ENCODE measurements at places on chromosomes 1 and 21.

DNA sequence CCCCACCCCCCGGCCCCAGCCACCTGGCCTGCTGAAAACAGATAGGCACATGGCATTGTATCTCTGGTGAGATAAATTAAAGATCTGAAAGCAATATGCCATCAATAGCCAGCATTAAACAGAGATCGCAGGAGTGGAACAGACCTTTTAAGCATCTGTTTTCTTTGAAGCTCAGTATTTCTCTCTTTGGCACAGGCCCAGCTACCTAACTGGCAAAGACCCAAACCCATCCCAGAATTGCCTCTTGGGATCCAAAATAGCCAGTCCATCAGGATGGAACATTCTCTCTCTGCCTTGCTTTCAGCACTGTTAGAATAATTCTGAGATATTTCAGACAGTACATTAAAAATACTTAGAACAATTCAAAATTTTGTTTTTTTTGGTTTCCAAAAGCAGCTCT, 46.0 kb downstream of the KCNJ6 start:
- DNase-seq = no peak

- DNase-seq = no peak
These were observed 33.7 kb upstream of the KIRREL1 start for GRCh38 chr1:157959750-157960149.

DNA sequence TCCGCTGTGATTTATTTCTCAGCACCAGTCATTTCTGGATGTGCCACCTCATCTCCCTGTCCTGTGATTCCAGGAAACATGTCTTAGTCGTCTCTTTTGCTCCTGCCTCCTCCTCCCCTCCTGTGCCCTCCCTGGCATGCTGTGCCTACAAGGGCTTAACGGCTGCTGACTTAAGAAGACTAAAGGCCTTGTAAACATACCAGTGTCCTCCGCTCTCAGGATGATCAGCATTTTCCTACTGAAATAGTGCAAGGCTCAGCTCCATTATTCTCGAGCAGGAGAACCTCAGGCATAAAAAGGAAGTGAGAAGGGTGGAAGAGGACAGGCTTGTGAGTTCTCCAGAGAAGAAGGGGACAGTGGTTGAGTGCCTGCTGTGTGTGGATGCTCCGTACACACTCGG, 61.6 kb upstream of the RUNX3 start:
- no peak for DNase-seq

- DNase-seq = no peak
These were observed 70.5 kb upstream of the APOBEC4 start for GRCh38 chr1:183723571-183723970.

DNA sequence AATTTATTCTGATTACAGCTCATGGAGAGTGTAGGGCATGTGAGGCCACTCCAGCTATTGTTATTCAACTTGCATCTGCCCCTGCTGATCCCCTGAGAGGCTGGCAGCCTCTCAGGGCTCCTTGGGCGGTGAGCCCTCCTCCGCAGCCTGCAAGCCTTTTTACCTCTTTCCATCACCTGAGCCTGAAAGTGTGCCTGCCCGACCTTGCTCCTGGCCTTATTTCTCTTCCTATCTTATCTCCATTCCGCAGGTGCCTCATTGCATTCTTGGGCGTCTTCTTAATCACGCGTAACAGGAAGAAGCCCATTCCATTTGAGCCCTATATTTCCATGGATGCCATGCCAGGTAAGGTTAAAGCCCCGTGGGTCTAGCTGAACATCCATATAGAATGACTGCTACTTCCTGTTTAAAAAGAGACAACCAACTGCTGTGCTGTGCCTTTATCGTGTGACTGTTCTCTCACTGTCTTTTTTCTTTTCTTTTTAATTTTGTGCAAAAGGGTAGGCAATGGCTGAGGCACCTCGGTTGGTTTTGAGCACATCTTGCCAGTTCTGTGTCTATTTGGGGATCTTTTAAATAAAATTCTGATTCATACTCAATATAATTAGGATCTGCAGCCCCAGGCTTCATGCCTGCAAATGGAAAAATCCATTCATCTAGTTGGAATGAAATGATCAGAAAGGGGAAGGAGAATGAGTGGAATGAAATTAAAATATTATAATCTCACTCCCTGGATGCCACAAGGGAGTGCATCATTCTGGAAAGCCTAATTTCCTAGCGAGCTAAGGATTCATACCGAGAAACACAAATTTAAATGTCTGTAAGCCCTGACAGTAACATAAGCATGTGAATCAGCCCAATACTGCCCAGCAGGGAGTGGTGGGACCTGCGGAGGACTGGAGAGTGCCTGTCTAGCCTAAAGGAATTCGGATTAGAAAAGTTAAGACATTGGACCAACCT, 38.6 kb upstream of the RCAN3 start:
- no peak for DNase-seq

DNA sequence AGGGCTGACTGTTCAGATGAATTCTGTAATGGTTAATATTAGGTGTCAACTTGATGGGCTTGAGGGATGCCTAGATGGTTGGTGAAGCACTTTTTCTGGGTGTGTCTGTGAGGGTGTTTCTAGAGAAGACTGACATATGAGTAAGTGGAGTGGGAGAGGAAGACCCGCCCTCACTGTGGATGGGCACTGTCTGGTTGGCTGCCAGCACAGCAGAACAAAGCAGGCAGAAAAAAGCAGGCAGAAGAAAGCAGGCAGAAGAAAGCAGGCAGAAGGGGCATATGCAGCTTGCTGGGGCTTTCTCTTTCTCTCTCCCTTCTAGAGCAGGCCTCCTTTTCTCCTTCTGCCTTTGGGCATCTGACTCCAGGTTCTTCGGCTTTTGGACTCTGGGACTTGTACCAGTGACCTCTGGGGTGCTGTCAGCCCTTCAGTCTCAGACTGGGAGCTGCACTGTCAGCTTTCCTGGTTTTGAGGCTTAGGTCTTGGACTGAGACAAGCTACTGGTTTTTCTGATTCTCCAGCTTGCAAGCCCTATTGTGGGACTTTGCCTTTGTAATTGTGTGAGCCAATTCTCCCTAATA, 42.9 kb upstream of the CD2 start:
- no peak for DNase-seq

DNA sequence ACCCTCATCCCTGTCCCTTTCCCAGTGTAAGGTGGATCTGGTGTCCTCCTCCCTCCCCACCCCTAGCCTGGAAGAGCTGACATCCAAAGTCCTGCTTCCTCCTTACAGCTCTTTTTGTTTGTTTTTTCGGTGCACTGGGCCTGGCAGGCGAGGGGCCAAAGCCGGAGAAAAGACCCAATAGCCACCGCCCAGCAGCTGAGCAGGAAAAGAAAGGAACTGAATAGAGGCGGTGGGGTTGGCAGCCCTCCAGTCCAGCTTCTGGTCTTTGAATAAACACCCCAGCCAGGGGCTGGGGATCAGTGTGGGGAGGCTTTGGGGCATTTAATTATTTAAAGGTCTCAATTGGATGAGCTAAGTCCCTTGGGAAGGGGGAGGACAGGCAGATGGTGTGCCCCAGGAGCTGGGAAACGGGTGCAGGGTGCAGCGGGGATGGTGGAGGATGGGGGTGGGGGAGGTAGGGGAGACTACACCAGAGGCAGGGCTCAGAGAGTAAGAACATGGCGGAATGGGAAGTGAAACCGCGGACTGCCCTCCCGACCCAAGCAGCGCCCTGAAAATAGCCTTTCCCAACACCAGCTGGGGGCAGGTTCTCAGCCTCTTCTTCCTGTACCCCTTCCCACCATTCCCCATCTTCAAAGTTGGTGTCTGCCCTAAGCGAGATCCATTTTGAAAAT, 20.2 kb downstream of the BTG2 start:
- no peak for DNase-seq

- DNase-seq = no peak
These were observed 5.5 kb downstream of the CTNNBIP1 start for GRCh38 chr1:9904596-9904995.

DNA sequence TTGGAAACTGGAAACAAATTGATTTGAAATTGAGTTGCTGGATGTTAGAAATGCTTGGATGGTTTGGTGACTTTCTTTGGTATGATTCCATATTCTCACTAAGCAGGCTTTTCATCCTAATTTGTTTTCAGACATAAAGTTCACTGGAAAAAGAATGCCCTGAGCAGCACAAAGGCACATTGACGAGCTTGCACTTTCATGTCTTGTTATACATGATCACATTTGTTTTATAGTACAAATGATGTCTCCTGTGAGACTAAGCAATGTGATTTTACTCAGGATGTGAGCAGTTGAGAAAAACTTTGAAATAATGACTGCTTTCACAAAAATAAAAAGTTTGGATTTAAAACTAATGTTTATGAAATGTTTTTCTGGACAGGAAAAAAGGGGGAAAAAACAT, 63.6 kb downstream of the KCNT2 start:
- DNase-seq = no peak

DNA sequence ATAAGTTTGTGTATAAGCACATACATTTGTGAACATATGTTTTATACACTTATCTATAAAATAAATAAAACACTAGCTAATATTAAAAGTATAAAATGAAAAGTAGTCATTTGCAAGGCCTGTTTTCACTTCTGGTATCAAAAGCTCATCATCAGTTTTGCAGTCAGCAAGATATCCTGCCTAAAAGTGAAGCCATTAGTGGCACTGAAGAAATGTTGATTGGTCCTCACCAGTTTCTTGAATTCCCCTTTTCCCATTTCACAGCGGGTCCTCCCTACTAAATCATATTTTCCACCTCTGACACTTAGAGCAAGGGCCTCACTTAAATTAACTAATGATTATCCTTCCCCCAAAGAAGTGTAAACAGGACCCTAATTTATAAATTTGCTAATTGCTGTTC, 6.7 kb downstream of the TBX15 start:
- no peak for DNase-seq

DNA sequence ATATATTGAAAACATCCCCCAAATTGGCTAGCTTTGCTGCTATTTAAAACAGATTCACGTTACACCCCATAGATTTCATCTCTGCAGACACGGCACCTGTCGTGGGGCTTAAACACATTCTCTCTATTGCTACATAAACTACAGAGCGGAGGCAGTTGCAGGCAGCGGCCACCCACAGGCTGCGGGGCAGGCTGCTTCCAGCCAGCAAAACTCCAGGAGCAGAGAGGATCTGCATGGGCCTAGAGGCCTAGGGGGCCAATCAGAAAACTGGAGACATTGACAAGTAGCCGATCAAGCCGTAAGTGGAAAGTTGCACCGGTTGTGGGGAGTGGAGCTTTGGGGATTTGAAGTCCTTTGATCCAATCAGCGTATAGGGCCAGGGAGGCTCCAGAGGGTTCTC, 129.0 kb upstream of the KLHDC7A start:
- no peak for DNase-seq

GRCh38 chr1:77040826-77041225, 173.5 kb downstream of the ST6GALNAC5 start:
- no peak for DNase-seq

- DNase-seq = no peak
These were observed 6.2 kb downstream of the MAP1LC3C start for GRCh38 chr1:241992734-241993133.

DNA sequence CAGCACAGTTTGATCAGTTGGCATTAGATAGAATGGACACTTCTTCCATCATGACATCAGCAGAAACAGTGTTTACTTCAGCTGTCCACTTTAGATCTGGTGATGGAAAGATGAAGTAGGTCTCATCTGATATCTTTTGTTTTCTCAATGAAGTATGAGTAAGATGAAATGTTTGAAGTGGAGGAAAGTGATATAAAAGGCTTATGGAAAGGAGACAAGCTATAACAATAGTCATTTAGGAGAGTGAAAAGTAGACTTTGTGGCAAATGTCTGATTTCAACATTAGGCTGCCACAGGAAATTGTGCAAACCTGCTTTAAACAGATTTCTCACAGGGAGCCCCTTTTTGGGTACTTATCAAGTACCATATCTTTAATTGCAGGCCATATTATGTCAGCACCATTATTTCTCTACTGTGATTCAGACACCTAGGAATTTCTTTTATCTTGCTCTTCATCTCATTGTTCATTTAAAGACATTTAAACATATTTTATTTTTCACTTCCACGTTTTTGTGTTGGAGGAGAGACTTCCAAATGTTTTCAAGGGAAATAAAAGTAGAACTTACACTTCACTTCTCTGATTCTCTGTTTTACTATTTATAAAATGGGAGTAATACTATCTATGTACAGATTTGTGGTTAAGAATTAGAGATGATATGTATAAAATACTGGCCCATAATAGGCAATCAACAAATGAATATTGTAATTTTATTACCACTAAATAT, 18.1 kb downstream of the PDC start:
- DNase-seq = no peak

- DNase-seq = no peak
These were observed 94.2 kb downstream of the DISC1 start for GRCh38 chr1:231720652-231721325.
